ENCODE measurements at places on chromosomes 3 and 15. TPM values are rescaled to one million over a fixed set of nuclear protein-coding genes. Genes with fewer than 3 reads are reported as not detected.

The PCSK6 gene
- total RNA-seq, result 25.7 TPM

DNA sequence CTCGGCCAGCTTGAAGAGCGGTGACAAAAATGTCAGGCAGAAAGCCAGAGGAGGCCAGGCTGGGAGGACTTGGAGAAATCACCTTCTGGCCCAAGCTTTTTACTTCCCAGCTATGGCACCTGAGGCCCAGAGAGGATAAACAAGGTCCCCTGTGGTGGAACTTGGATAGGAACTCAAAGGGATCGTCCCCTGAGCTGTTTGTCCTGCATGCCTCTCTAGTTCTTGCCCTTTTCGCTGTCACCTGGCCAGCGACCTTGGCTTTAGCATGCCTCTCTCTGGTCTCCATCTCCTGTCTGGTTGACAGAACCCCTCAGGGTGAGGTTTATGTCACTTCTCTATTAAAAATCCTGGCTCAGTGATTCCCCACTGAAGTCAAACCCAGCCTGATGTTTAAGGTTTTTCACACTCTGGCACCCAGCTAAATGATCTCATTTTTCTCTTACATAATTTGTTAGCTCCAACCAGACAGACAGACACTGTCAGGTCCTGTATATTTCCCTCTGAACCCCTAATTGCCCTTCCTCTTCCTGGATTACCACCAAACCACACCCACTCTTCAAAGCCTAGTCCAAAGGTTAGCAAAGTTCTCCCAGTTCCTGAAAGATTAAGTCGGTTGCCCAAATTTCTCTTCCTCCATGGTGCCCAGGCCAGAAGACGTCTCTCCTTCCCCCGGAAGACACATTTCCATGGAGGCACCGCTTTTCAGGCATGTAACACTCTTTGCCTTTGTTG lies 169.1 kb downstream of the FAM43A start:
- no peak for DNase-seq

DNA sequence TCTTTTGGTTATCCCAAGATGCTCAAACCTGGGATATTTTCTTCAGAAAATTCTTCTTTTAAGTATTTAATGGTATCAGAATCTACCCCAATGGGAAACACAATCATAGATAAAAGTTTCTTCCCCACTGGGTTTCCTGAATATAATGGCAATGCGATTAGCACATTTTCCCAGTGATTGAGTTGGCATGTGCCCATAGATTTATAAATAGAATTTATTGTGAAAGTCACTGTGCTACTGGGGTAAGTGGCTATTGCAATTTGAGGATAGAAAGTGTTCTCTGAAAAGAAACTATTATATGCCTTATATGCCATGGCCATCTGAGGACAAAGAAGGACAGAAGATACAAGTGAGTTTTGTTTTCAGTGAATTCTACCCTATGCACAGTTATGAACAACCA lies 99.0 kb upstream of the RBMS3 start:
- no peak for DNase-seq

The LACTB gene
- 25.0 TPM for total RNA-seq

GRCh38 chr3:36443028-36443686 lies 62.9 kb downstream of the STAC start:
- no peak for DNase-seq

The KLHL40 gene
- not detected for total RNA-seq

DNA sequence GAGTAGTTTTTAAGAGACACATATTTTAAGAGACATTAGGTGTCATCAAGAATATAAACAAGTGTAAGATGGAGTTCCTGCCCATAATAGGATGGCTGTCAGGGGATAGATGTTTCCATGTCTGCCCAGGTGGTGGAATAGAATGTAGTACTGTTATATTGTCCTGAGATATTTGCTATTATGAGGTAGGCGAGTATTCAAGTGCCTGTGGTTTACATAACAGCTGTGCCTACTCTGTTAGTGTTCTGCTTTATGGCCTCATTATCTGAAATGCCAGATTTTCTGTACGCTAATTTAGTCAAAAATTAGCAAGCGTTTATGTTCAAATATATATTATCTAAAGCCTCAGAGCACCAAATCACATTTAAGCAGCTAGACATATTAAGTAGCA lies 360.2 kb upstream of the ROPN1 start:
- DNase-seq, result no peak

The SLC15A2 gene
- total RNA-seq, result 0.79 TPM

DNA sequence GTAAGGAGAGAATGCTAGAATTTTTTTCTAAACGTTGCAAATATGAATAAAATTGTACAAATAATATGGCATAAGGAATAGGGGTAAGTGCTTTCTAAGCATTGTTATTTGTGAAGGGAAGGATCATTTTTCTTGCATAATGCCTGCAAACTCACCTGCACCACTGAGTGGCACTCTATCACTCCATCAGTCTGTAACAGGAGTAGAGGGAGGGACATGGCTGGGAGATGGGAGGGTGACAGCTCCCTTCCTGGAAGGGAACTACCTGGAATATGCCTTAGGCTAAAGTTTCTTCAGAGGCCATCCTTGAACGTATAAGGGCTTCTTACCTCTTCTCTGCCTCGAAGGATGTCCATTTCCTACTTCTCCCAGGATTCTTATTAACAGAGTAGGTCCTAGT lies 3.0 kb downstream of the NAALADL2 start:
- no peak for DNase-seq

Measured in lower leg skin (tissue), 4 donors.